Subcutaneous preadipocyte (primary cell): ENCODE measurements at places on chromosomes 3 and 15. TPM values are rescaled to one million over a fixed set of nuclear protein-coding genes. Genes with fewer than 3 reads are reported as not detected.

Gene GPR62
- total RNA-seq: 0.20 TPM in 1 of 2 replicates, not detected in the other

Gene TNFSF10
- 0.20 and 0.73 TPM in 2 replicates for total RNA-seq

Gene MB21D2
- total RNA-seq: 2.9 and 6.5 TPM in 2 replicates

Gene GHRL
- not detected in 2 replicates for total RNA-seq

Gene KNL1
- 20.6 and 40.9 TPM in 2 replicates for total RNA-seq

Gene TAMM41
- 9.9 and 14.9 TPM in 2 replicates for total RNA-seq
